Esophagus muscularis mucosa (tissue), 4 donors: ENCODE measurements at places on chromosomes 5 and 9. TPM values are rescaled to one million over a fixed set of nuclear protein-coding genes. Genes with fewer than 3 reads are reported as not detected.

IL13 gene
- not detected for total RNA-seq

DNA sequence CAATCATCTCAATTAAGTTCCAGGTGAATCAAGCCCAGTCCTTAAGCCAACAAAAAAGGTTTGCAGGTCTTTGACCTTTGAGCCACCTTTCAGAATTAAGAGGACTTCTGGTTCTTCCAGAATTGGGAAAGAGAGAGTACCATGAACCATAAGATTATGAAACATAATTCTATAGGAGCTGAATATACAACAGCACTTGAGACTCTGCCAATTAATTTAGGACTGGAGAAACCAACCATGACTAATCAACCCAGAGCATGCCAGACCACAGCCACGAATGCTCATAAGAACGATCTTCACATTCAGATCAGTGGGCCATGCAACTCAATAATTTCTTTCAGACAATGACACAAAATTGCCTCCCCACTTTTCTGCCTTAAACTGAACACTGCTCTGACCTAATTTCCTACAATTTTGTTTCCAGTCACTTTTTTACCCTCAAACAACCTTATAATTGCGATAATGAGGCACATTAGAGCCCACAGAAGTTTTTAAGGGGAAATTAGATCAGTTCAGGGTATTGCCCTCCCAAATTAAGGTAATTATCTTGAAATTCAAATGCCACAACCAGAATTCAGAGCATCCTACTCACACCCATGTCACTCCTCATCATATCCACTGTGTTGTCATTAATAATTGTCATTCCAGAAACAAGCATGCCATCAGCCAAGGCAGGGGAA is 213.4 kb downstream of the ATPSCKMT start:
- DNase-seq: no peak

GRCh38 chr9:98329904-98330303 is 74.5 kb upstream of the TBC1D2 start:
- DNase-seq: no peak

GRCh38 chr9:114406441-114406840 is 18.7 kb upstream of the AKNA start:
- no peak for DNase-seq

DNA sequence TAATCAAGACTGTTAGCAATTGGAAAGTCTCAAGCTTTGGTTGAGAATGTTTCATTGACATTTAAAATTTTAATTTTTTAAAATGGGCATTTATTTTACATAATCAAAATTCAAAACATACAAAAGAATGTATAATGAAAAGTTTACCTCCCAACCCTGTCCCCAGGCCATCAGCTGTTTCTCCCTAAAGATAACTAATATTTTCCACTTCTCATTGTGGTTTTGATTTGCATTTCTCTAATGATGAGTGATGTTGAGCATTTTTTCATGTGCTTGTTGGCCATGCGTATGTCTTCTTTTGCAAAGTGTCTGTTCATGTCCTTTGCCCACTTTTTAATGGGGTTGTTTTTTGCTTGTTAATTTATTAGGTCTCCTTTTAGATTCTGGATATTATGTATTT is 11.4 kb upstream of the MACIR start:
- no peak for DNase-seq

DNA sequence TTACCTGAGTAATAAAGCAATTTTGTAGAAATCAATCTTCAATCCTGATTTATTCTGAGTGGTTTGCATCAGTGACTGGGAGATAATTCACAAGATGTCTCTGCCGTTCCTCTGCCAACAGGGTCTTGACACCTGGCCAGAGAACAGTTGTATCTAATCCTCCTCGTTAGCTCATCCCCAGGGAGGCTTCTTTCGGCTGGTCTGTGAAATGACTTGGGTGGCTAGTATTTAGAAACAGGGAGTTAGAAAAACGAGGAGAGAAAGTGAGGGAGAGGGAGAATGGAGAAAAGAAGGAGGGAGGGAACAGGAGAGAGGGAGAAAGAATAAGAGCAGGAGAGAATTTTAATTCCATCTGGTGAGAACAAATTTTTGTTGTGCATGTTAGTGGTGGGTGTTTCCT is 600.2 kb upstream of the TLE4 start:
- no peak for DNase-seq

GRCh38 chr9:16509997-16510396 is 360.5 kb downstream of the BNC2 start:
- no peak for DNase-seq

DNA sequence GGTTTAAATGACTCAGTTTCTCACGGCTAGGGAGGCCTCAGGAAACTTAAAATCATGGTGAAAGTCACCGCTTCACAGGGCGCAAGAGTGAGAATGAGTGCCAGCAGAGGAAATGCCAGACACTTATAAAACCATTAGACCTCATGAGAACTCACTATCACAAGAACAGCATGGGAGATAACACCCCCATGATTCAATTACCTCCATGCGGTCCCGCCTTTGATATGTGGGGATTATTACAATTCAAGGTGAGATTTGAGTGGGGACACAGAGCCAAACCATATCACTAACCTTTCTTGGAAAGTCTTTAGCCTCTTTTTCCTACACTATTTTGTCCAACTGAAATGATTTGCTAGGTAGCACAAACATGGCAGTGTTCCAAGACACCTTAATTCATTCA is 533.9 kb upstream of the NUDT12 start:
- no peak for DNase-seq
